Pancreas (tissue), 10 donors: ENCODE measurements at places on chromosomes 11 and 22. TPM values are rescaled to one million over a fixed set of nuclear protein-coding genes. Genes with fewer than 3 reads are reported as not detected.

DNA sequence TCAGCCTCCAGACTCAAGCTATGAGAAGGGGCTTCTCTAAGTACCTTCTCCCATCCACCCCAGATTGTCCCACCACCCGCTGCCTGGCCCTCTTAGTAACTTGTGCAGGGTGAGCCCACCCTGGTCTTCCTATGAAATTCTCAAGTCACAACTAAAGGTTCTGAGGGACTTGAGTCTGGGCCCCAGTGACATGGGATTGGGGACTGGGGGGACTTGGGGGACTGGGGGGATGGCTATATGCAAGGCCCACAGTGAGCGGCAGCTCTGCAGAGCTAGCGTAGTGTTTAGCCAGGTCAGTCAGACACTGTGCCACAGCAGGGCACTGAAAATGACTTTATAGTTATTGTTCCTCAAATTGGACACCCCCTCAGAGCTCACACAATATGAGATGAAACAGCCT, 622.3 kb upstream of the CADM1 start:
- no peaks in the 10 kb centered on the region for H3K27me3 ChIP-seq
- no peak for DNase-seq
- no peaks in the 10 kb centered on the region for H3K4me1 ChIP-seq

DNA sequence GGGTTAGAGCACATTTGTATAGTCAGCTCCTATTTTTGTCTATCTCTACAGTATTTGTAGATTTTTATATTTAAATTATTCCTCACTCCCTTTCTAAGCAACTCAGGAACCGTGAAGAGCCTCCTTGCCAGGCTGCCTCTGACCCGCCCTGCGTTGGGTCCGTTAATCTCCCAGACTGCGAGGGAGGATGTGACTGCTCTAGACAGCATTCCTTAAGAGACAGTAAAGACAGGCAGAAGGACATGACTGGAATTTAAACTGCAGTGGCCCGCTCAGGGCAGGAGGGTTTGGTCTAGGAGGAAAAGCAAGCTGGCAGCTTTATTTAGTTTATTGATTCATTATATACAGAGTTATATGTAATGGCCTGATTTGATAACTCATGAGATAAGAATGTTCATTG, 413.7 kb downstream of the TMEM135 start:
- no peak overlapping the region for H3K4me3 ChIP-seq
- H3K27me3 ChIP-seq = no peaks in the 10 kb centered on the region
- no peaks in the 10 kb centered on the region for H3K36me3 ChIP-seq
- DNase-seq = no peak

CHORDC1 gene
- total RNA-seq = 6.0 TPM

GRCh38 chr11:70064008-70064725, 13.9 kb upstream of the ANO1 start:
- no peaks in the 10 kb centered on the region for H3K36me3 ChIP-seq
- H3K4me1 ChIP-seq = no peaks in the 10 kb centered on the region
- H3K4me3 ChIP-seq = no peak overlapping the region
- DNase-seq = no peak
- no peak overlapping the region for H3K27ac ChIP-seq
- no peaks in the 10 kb centered on the region for H3K27me3 ChIP-seq

GRCh38 chr11:3845246-3845645, 4.5 kb upstream of the RHOG start:
- H3K4me3 ChIP-seq = no peak overlapping the region
- DNase-seq = no peak
- no peaks in the 10 kb centered on the region for H3K4me1 ChIP-seq
- H3K27ac ChIP-seq = no peak overlapping the region
- no peaks in the 10 kb centered on the region for H3K36me3 ChIP-seq
- no peaks in the 10 kb centered on the region for H3K27me3 ChIP-seq
